ENCODE measurements at places on chromosomes 1 and 21.
A peak's percentile ranks its signal among the peaks of the same experiment; 100 is the strongest.

DNA sequence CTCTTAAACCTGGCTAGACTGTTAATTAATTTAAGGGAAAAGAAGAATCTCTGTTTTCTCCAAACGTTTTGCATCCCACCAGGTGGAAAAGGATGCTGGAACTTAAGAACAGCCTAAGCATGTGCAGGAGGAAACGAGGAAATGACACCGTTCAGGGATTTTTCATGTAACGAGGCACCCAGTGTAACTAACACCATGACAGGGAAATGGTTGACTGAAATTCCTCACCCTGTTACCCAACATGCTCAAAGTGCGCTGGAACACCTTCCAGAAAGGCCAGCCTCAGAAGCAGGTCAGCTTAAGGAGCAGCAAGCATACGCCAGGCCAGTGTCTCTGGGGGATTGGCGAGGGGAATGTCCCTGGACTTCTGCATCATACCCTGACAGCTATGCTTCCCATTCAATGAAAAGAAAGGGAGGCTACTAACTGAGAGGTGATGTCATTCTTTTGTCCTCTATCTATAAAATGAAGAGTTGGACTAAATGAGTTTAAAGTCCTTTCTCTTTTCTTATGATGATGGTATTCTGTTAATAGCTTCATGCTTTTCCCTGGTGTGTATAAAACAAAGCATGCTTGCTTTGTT lies 21.6 kb downstream of the TNN start:
- DNase-seq, result no peak

DNA sequence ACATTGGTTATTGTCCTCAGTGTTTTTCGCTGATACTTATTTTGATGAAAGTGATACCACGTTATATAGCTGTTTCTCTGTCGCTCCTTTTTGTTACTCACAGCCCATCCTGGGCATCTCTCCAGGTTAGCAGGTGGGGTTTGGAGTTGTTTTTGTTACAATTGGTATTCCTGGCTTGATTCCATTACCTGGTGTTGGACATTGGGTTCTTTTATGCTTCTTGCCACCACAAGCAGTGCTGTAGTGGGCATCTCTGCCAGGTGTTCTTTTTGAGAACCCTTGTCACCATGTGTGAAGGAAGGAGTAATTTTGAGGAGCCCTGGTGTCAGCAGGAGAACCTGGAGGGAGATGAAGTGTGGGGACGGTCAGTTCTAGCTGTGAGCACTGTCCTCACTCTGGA lies 47.5 kb upstream of the PWP2 start:
- DNase-seq, result no peak

- DNase-seq, result no peak
Measured at GRCh38 chr1:163056831-163057230, 12.3 kb upstream of the RGS4 start.

GRCh38 chr1:220420726-220421125 lies 107.2 kb upstream of the MARK1 start:
- DNase-seq, result no peak

DNA sequence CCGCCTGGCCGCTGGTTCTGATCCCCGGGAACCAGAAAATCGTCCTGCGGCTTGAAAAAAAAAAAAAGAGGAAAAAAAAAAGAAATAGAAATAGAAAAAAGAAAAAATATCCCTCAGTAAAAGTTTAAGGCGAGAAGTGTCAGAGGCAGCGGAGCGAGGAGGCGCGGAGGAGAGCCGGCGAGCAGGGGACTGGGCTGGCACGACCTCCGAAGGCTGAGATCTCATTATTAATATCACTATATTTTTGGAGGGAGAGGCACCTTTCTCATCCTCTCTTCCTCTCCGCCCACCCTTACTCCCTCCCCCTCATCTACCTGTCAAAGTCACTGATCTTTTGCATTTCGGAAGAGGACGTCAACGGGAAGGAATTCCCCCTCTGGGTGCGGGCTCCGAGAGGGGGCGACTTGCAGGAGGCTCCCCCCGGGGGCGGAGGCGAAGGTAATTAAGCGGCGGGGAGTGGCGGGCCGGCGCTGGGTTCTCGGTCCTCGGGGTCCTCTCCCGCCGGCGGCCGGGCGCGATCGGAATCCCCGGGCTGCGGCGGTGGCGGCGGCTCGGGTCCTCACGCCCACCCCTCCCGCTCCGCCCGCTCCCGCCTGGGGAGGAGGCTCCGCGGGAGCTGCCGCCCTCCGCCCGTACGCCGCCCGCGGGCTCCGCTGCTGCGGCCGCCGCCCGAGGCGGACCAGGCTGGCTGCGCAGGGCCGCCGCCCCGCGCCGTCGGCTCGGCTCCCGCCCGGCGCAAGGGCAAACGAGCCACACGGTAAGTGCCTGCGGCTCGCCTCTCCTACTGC lies at the start of gene NTNG1:
Gene NTNG1, plus strand, starts transcription at position 337 of the 788 bp plus-strand sequence.
- DNase-seq, result peak; percentile 58

DNA sequence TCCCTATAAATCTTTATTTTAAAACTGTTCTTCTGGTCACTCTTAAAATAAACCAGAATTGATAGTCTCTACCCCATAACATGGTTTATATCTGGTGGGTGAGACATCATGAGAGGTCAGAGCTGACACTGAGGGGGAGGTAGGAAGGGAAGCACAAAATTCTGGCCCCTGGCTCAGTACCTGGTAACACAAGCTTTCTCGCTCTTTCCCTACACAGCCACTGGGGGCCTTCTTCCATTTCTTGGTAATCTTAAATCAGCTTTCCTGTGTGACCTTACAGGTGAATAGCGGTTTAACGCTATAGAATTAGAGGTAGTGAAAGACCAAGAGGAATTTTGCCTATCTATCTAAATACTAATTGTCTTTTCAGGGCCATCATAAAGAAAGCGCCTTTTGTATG lies 5.4 kb downstream of the CRNN start:
- no peak for DNase-seq

GRCh38 chr1:2133879-2134215 lies 60.7 kb downstream of the FAAP20 start:
- DNase-seq, result no peak

GRCh38 chr1:235473806-235474205 lies 30.4 kb downstream of the B3GALNT2 start:
- DNase-seq, result no peak

DNA sequence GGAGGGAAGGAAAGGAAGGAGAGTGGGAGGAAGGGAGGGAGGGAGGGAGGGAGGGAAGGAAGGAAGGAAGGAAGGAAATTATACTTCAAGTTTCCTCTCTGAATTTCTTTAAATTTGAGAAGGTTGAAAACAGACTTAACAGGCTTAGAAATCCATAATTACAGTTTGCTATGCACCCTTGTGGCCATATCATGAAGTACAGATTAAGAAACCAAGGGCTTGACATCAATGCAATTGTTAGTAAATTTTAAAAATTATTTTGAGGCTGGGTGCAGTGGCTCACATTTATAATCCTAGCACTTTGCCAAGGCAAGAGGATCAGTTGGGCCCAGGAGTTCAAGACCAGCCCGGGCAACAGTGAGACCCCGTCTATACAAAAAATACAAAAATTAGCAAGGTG lies 14.4 kb downstream of the ANP32E start:
- no peak for DNase-seq

DNA sequence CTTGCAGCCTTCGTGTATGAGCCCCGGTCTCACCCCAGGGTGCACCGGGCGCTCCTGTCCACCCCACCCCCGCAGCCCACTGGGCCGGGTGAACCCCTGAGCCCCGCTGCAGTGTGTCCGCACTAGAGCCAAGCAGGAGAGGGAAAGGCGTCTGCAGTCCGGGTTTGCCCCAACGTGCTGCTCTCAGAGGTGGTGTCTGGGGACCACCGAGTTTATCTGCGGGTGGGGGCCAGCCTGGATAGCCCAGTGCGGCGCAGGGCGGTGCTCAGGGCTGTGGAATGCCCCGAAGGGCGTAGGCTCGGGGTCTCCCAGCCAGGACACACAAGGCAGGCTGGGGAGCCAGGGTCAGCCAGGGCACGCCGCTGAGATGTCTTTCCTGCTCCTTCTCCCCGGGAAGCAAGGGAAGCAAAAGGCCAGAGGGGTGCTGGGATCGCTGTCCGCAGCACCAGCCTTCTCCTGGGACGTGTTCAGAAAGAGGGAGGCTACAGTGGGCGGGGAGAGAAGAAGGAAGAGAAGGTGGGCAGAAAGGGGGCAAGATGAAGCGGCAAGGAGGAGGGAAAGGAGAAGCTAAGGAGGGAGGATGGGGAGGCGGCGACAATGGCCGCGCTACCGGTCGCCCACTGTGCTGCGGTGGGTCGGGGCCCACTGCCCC lies 56.6 kb downstream of the MAB21L3 start:
- no peak for DNase-seq

DNA sequence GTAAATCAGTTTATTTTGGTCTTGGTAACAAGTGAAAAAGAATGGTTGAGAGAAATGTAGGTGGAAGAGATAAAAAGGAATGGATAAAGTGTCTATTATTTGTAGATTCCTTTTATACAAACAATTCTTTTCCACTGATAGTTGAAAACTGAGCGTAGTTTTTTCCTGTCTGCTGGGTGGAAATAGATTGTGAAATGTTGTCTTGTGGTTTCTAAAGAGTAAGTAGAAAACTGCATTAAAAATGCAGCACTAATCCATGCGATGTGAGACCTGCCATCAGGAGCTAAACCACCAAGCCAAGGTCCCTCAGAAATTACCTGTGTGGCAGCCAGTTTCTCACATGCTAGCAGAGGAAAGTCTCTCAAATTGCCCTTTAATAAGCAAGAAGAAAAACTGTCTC lies 103.2 kb upstream of the SLC44A3 start:
- DNase-seq, result no peak

DNA sequence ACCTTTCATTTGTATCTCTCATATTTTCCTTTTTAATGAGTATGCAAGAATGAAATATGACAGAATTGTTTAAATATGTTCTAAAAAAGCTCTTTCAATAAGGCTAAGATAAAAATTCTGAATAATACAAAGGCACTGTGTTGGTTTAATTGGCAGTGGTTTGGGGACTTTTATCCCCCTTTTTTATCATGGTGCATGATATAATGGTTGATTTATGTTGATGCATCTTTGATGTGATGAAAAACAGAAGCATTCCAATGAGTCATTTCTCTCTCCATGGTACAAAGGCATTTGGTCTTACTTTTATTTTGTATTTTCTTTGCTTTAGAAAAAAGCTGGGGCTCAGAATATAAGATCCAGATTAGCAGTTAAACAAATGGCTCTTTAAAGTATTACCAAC lies 127.2 kb upstream of the GREM2 start:
- no peak for DNase-seq

- DNase-seq, result peak; percentile 33
Measured at GRCh38 chr1:218299416-218299815, 14.3 kb downstream of the RRP15 start.

DNA sequence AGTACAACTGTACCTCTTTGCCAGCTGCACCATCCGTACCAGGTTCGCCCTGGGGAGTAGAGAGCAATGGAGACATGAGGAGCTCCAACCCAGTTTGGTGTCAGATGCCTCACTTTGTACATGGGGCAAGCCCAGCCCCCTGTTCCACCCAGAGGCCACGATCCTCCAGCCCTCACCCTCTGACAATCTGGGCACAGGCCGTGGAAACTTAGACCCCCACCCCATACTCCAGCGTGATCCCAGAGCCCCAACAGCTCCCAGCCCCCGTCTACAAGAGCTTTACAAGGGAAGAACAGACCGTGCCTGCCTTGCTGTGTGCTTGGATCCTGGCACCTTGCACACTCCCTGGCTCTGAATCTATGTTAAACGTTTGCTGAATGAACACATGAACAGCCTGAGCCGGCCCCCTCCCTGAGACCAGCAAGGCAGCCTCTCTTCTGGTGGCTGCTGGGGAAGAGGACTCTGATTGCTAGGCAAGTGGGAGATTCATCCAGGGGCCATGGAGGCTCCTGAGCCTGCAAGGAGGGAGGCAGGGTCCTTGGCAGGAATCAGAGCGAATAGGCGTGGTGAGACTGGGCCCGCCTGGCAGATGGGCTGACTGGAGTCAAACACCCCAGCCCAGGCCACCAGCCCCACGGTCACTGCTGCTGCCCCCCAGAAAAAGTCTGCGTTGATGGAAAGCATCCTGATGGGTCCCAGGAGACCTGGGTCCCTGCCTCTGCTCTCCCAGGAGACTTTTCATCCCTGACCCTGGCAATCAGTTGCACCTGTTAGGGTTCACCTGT lies 12.5 kb upstream of the PEF1 start:
- DNase-seq, result no peak

DNA sequence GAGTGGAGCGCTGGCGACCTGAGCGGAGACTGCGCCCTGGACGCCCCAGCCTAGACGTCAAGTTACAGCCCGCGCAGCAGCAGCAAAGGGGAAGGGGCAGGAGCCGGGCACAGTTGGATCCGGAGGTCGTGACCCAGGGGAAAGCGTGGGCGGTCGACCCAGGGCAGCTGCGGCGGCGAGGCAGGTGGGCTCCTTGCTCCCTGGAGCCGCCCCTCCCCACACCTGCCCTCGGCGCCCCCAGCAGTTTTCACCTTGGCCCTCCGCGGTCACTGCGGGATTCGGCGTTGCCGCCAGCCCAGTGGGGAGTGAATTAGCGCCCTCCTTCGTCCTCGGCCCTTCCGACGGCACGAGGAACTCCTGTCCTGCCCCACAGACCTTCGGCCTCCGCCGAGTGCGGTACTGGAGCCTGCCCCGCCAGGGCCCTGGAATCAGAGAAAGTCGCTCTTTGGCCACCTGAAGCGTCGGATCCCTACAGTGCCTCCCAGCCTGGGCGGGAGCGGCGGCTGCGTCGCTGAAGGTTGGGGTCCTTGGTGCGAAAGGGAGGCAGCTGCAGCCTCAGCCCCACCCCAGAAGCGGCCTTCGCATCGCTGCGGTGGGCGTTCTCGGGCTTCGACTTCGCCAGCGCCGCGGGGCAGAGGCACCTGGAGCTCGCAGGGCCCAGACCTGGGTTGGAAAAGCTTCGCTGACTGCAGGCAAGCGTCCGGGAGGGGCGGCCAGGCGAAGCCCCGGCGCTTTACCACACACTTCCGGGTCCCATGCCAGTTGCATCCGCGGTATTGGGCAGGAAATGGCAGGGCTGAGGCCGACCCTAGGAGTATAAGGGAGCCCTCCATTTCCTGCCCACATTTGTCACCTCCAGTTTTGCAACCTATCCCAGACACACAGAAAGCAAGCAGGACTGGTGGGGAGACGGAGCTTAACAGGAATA lies 4.2 kb downstream of the TFAP2E start:
- no peak for DNase-seq

GRCh38 chr1:234768569-234769283 lies 158.7 kb upstream of the IRF2BP2 start:
- no peak for DNase-seq

All from RCC 7860 (cell line).